ENCODE measurements at places on chromosomes 6 and 20. TPM values are rescaled to one million over a fixed set of nuclear protein-coding genes. Genes with fewer than 3 reads are reported as not detected.

Gene CPNE5
- total RNA-seq, result 35.8 TPM

Gene TFAP2D
- total RNA-seq, result not detected

Gene PRND
- 0.45 TPM for total RNA-seq

Gene MMUT
- total RNA-seq, result 31.2 TPM

Gene GRM4
- not detected for total RNA-seq

Gene DCBLD1
- 5.0 TPM for total RNA-seq

Gene HUS1B
- not detected for total RNA-seq

DNA sequence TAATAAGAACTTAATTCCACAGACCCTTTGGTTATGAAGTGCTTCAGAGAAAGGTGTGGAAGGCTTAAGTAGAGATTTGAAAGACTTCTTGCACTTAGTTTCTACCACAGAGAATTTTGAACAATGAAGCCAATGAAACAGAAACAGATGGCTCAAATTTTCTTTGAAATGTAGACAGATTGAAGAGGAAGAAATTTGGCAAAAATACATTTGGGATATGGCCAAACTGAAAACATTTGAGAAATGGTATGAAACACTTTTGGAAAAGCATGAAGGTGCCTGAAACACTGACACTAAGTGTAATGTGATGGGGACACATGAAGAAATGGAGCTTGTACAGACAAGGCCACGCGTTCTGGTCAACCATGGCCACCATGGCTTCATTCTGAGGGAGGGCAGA is 272.4 kb upstream of the EXOC2 start:
- no peak overlapping the region for H3K4me3 ChIP-seq
- H3K27me3 ChIP-seq, result no peaks in the 10 kb centered on the region
- DNase-seq, result no peak
- no peaks in the 10 kb centered on the region for H3K36me3 ChIP-seq
- no peaks in the 10 kb centered on the region for H3K4me1 ChIP-seq

DNA sequence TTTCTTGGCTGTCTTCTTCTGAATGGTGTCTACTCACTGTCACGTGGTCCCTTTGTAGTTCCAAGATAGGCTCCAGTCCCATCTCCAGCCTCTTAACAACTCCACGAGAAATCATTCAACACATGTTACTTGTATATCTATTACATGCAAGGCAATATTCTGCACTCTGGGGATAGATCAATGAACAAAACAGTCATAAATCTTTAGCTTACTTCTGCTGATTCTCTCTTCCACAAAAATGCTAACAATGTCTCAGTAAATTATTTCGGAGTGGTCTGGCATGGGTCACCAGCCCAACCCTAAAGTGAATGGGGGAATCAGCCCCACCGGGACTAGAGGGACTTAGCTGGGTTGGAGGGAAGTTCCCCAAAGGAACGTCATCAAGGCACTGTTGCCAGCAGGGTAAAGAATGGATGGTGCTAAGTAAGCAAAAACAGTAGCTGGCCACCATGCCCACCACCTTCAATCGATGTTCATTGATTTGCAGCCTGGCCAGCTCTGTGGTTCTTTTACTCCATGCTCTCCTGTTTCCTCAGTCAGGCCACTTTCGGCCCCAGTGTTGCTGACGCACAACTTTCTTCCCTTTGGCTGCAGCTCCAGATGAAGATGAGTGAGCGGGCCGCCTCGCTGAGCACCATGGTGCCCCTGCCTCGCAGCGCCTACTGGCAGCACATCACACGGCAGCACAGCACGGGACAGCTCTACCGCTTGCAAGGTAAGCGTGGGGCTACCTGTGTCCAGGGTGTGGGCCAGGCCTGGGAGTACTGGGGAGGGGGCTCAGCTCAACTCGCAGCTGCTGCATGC is 167.7 kb downstream of the DOK5 start:
- H3K27ac ChIP-seq, result no peak overlapping the region
- no peaks in the 10 kb centered on the region for H3K36me3 ChIP-seq
- H3K27me3 ChIP-seq, result no peaks in the 10 kb centered on the region
- no peak overlapping the region for H3K4me3 ChIP-seq
- no peaks in the 10 kb centered on the region for H3K4me1 ChIP-seq

DNA sequence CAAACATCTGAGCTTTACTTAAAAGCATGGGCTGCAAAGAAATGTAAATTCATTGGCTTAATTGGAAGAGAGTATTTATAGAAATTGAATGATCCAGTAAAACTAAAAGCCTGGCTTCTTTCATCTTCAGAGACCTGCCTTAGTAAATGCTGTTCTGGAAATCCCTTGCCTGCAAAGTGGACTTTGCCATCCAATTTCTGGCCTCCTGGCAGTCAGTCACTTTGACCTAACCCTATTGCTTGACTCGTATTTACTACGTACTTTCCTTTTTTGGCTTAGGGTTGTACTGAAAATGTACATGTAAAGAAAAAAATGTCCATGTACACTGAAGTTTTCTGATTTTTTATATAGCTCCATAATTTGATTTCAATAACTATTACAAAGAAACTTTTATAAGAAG is 47.1 kb downstream of the E2F3 start:
- no peak overlapping the region for H3K4me3 ChIP-seq
- no peaks in the 10 kb centered on the region for H3K27me3 ChIP-seq
- H3K27ac ChIP-seq, result no peak overlapping the region
- H3K4me1 ChIP-seq, result no peaks in the 10 kb centered on the region
